ENCODE measurements at places on chromosomes 1 and 21.

- DNase-seq, result no peak
Measured at GRCh38 chr1:110390692-110391245, at the start of gene SLC16A4. Gene SLC16A4, minus strand, starts transcription at chr1:110391026. Its CDS starts 1,703 bp downstream, at chr1:110389323.

DNA sequence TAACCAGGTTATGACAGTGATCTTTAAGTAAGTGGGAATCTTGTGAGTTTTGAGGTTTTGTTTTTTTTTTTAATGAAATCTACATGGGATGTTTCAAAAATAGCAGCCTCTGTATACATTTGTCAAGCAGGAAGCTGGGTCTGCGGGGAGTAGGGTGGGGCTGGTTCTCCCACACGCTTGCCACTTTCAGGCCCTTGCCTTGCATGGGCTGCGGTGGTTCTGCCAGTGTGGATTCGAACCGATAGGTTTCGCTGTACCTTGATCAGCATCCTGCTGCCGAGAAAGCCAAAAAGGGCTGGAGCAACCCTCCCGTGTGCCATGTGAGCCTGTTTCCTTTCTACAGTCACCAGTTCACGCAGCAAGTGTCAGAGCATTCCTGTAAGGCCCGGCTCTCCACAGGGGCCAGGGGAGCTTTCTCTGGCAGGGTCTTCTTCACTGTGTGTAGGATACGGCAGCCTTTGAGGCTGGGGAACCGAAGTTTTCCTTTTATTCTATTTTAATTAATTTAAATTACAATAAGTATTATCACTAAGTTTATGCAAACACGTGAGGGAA, 79.2 kb upstream of the SAMD11 start:
- DNase-seq, result no peak

DNA sequence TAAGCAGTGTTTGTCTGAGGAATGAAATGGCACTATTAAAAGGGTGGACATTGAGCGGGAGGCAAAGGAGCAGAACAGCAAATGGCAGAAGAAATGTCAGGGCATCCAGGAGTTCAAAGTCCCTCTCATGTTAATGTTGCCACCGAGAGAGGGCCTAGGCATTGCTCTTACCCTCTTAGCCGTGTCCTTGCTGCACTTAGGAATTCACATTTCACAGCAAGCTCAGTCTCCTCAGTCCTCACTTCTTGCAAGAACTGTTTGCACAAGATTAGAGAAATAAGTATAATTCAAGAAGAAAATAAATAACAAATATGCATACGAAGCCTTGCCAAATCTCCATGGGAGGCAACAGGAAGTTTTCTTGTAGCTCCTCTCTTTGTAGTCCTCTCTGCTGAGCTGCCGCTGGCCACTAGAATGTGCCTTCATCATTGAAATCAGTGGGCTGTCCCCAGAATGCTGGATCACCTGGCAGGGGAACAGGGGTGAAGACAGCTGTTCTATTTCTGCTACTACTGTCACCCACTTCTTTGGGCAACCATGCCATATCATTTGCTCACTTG, 205.8 kb downstream of the ZNF326 start:
- DNase-seq, result no peak

GRCh38 chr1:6574025-6574620, 5.7 kb upstream of the ZBTB48 start:
- DNase-seq, result no peak

DNA sequence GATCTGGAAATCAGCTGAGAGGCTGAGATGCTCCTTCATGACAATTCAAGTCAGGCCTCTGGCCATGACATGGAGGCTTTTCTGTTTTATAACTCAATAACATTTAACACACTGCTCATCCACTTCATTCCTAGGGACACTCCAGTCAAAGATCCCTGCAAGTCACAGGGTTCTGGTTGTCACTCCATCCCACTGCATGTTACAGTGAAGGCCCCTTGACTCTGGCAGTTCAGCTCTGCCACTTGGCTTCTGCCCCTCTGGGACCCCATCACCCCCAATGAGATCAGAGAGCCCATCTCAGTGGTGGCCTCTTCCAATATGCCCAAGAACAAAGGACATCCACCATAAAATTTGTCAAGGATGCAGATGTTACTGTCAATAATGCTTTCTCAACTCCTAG, 10.0 kb upstream of the FAM110D start:
- DNase-seq, result no peak

- no peak for DNase-seq
Measured at GRCh38 chr1:208892147-208892546, 648.0 kb upstream of the PLXNA2 start.

- DNase-seq, result no peak
Measured at GRCh38 chr1:116997066-116997465, 4.5 kb upstream of the CD101 start.

DNA sequence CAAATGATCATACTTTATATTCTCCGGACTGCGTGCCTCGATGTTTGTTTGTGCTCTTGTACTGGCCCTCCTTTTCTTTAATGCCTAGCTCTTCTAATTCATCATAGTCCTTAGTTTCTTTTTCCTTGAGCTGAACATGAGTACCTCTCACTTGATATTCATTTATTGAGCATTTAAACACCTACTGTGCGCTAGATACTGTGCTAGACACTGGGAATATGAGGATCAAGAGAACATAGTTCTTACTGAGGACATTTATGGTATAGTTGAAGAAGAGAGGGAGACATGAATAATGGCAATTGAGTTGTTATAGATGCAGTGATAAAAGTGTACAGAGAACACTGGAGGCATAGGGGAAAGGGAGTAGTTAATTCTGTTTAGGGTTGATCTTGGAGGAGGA, 22.0 kb downstream of the SUCO start:
- DNase-seq, result no peak

DNA sequence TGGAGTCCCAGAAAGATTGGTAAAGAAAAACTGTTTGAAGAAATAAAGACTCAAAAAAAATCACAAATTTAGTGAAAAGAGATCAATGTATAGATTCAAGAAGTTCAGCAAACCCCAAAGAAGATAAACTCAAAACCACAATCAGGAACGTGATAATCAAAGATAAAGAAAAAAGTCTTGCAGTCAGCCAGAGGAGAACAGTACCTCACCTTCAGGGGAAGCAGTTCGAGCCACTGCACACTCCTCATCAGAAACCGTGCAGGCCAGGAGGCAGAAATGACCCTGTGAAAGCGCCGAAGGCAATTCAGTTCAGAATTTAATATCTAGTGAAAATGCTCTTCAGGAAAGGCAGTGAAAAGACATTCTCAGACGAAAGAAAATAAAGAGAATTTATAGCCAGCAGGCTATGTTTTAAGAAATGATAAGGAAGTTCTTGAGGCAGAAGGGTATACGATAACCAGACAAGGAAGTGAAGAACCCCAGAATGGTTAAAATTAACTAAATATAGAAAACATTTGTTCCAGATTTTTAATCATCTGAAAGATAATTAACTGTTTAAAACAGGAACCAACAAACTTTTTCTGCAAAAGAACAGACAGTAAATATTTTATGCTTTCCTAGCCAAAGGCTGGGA, 13.5 kb upstream of the SUMO3 start:
- DNase-seq, result no peak

- no peak for DNase-seq
Measured at GRCh38 chr1:7407544-7407895, 363.6 kb upstream of the VAMP3 start.

GRCh38 chr1:147717706-147718097, 42.7 kb downstream of the GJA5 start:
- no peak for DNase-seq

- no peak for DNase-seq
Measured at GRCh38 chr1:199780948-199781670, 246.4 kb upstream of the NR5A2 start.

GRCh38 chr1:12113433-12114339, 50.6 kb downstream of the TNFRSF8 start:
- no peak for DNase-seq

GRCh38 chr1:10776190-10776905, 20.1 kb downstream of the CASZ1 start:
- DNase-seq, result no peak

- no peak for DNase-seq
Measured at GRCh38 chr1:160432371-160432786, 32.0 kb downstream of the VANGL2 start.

DNA sequence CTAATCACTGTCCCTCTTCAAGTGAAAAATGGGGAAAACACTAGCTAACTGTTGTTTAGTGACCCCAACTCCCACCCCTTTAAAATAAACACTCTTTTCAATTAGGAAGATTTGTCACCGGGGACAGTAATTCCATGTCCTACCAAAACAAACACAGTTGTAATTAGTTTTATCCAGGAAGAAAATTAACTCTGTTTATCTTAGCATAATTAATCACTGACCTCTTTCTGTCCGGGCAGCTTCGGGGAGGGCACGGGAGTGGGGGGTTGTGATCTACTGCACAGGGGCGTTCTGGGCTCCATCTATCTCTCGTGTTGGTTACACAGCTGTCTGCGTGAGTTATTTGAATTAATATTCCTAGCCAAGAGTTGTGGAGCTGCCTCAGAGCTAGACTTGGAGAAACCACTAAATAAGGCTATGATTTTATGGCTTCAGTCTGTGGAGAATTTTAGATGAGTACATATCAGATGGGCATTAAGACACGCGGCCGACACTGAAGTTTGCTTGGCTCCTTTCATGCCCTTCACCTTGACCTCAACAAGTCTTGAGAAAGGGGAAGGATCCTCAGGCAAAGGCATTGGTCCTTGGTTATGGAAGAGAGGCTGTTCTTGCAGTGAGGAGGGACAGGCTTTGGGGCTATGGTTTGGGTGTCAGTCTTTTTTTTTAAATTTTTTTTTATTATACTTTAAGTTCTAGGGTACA, 102.0 kb upstream of the TRABD2B start:
- DNase-seq, result no peak

GRCh38 chr1:56758794-56759193, 60.4 kb downstream of the FYB2 start:
- DNase-seq, result no peak

DNA sequence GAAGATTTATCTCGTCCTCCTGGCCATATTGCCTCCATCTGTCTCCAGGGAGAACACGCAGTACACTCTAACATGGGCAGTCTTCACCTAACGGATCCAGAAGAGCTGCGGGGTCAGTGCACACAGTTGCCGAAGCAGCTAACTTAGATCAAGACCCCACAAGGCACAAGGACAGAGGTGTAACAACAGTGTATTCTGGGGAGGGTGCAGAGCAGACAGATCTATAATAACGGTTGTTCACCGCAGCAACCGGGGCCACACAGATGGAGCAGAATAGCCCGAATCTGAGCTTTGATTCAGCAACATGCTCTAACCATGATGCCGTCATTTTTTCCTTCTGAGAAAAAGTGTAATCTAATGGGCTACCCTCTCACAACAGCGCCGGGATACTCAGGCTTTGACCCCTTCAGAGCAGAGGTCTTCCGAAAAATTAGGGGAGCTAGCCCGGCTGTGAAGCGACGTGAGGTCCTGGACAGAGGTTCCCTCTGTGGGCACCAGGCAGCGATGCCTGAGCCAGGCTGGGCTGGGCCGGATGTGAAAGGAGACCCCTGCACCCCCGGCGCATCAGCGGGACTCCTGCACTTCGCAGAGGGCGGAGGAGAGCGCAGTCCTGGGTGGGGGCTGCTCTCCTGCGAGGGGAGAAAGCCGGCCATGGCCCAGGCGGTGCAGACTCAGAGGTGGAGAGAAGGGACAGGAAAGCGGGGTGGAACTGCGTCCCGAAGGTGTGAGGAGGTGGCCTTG, 57.5 kb downstream of the BCL9 start:
- peak; percentile 33 for DNase-seq

- DNase-seq, result no peak
Measured at GRCh38 chr1:225137976-225138375, 208.5 kb downstream of the DNAH14 start.

DNA sequence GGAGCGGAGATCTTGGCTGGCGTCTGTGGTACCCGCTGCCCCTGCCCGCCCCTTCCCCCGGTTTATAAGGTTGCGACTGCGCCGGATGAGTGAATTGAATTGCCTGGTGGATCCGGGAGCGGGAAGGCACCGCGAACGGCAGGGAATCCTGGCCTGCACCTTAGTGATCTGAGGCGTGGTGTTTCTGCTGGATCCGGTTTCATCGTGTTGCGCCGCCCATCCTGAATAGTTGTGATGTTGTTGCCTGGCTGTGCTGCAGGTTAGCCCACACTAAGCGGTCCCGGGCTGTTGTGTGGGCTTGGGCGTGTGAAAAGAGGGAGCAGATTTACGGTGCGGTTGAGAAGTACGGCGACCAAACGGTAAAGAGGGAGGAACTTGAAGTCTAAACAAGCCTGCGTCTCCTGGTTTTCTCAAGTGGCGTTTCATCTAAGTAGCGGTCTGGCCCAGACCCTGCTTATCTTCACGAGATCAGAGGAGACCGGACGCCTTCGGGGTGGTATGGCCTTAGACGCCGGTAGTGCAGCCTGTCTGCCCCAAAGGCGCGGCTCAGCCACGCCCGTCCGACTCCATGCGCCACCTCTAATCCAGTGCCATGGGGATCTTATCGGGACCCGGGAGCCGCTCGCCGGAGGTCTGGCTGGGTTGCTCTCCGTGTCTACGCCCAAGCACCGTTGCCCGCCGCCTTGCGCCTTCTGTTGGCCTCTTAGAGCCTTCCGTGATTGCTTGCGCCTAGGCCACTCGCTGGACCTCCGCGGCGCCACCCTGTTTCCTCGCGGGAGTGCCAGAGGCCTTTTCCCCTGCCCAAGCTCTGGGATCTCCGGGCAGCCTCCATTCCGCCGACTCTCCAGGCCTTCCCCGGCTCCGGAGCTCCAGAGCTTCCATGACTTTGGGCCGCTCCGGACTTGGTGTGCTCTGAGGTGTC, 87.5 kb upstream of the RHOU start:
- DNase-seq, result peak; percentile 37

- no peak for DNase-seq
Measured at GRCh38 chr1:36752431-36752830, 269.7 kb upstream of the CSF3R start.

- no peak for DNase-seq
Measured at GRCh38 chr1:235108185-235108593, 20.4 kb downstream of the TOMM20 start.

DNA sequence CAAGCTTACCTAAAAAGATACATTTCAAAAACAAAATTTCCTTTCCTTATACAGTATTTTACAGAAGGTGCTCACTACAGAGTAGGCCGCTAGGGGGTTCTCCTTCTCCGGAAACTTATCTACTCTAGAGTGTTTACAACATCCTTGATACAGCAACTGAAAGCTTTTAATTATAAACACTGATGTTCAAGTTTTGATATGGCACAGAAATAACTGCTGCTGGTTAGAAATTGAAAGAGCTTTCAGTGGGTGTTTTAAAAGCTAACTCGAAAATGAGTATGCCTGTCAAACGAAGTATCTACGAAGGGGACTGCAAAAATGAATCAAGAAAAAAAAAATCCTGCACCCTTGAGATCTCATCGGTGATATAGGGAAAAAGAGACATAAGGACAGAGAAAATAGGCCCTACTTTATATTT, 1.0 kb downstream of the YOD1 start:
- DNase-seq, result peak; percentile 84

- DNase-seq, result no peak
Measured at GRCh38 chr21:21162786-21163185, 164.6 kb downstream of the NCAM2 start.

DNA sequence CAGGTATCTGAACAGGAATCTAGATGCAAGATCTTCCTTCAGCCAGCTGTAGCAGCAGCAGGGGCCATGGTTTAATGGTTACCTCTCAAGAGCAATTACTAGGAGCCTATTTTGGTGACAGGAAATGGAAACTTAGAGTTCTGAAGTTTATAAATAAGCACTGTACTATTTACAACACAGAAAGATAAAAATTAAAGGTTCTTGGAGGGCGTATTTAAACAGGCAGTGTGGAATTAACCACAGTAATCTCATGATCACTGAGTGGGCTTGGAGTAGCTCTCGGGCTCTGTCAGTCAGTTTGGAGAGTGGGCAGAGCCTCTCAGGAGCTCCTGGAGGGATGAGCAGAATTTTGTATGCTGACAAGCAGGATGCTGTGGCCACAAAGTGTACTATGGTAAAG, 10.2 kb upstream of the FCRL5 start:
- no peak for DNase-seq

All from erythroblast (primary cell).